Activated T-helper 1 cell treated with Interleukin-2 at 50 U/mL for 16 hours (primary cell): ENCODE measurements at places on chromosomes 3 and 15.

GRCh38 chr15:45121706-45122417 lies 7.7 kb downstream of the DUOXA2 start:
- no peak for DNase-seq

- no peak for DNase-seq
Measured at GRCh38 chr3:152381881-152382295, 113.2 kb downstream of the MBNL1 start.

DNA sequence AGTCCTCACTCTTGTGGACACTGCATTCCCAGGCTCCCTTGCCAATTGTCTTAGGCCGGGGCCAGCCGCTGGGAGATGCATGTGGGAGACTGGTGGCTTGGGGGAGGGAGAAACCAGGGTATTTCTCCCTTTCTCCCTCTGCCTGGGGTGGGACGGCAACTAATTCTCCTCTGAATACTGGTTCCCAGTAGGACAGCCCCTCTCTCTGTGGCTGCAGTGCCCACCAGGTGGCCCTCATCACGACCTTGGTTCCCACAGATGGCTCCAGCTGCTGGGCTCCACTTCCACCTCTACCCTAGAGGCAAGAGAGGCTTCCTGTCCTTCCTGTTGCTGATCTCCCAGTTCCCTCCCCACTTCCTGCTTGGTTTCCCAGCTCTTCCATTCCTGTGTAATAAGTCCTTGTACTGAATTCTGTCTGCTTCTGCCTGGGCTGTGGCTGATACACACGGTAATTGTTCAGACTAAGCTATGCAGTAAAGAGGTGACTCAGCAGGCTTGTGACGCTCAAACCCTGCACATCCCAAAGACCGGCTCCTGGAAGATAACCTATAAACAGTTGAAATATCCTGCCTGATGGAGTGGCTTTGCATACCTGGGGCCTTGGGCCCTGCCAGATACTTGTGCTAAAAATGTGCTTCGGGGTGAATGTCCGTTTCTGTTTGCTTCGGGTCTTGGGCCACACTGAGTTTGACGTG lies 20.4 kb upstream of the COPG1 start:
- no peak for DNase-seq

DNA sequence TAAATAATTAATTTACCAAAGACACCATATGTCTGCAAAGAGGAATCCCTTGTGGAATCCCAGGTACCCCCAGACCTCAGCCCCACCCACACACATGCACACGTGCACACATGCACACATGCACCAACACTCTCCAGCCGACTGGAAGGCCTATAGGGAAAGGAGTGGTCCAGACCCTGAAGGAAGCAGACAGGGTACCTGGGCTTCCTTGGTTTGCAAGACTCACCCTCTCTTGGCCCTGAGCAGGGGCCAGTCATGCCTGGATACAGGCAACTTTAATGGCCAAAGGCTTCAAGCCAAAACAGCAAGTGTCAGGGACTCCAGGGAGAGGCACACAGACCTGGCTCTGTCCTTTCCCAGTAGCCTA lies 8.9 kb upstream of the HAPLN3 start:
- DNase-seq = no peak

- no peak for DNase-seq
Measured at GRCh38 chr15:39413558-39413957, 167.3 kb upstream of the THBS1 start.

DNA sequence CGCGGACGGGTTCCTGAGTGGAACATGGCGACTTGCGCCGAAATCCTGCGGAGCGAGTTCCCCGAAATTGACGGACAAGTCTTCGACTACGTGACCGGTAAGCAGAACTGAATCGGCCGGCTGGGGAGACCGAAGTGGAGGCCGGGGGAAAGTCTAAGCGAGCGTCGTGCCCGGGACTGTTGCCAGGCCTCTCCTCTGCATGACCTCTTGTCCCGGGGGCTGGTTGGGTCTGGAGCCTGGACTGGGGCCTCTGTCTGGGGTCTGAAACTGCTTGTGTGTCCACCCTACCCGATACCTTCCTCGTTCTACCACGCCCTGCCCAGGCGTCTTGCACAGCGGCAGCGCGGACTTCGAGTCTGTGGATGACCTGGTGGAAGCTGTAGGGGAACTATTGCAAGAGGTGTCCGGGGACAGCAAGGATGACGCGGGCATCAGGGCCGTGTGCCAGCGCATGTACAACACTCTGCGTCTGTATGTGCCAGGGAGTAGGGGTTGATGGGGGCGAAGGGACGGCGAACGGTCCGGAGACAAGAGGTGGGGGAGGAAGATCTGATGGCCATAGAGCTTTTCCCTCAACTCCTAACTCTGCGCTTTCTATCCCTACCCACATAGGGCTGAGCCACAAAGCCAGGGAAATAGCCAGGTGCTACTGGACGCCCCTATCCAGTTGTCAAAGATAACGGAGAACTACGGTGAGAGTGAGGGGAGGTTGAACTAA lies at the start of gene ABCF3:
ABCF3 (plus strand) TSS at position 16 of the 718 bp plus-strand sequence; CDS start at position 25, 9 bp downstream.
- no peak for DNase-seq

GRCh38 chr3:99966662-99967416 lies 147.5 kb downstream of the FILIP1L start:
- DNase-seq = no peak

DNA sequence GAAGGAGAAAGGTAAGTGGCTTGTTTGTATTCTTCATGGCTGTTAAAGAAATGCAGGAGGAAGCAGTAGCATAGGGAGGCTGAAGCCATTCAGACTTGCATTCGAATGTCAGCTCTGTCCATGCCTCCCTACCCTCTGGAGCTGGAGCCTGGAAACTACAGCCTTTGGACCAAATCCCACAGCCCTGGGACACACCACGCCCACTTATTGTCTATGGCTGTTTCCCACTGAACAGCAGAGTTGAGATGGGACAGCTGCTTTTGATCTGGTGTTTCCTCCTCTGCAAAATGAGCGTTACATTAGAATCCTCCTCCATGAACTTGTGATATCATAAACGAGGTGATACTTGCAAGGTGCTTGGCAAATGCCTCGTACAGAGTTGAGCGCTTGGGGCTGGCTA lies 3.6 kb downstream of the FAM107A start:
- DNase-seq = no peak

- no peak for DNase-seq
Measured at GRCh38 chr3:60812502-60812901, 438.8 kb downstream of the FHIT start.

- DNase-seq = no peak
Measured at GRCh38 chr3:15267502-15267901, 61.5 kb downstream of the CAPN7 start.

DNA sequence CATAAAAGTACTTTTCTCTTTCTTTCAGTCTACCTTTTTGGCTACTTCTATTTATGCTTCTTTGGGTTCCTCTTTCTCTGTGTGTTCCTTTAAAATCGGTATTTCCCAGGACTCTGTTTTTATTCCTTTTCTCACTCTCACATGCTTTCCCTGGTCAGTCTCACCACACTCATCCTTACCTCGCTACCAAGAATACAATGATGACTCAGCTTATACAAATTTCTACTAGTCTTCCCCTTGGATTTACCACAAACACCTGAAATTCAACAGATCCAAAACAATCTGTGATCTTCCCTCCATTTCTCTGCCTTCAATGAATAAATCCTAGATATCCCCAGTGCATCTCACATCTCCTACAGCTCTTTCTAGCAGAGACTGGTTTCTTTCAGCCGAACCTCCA lies 52.9 kb downstream of the TUBGCP4 start:
- no peak for DNase-seq

GRCh38 chr15:94404733-94405283 lies 173.4 kb downstream of the MCTP2 start:
- no peak for DNase-seq

- DNase-seq = no peak
Measured at GRCh38 chr3:49568965-49569364, 14.7 kb downstream of the BSN start.

DNA sequence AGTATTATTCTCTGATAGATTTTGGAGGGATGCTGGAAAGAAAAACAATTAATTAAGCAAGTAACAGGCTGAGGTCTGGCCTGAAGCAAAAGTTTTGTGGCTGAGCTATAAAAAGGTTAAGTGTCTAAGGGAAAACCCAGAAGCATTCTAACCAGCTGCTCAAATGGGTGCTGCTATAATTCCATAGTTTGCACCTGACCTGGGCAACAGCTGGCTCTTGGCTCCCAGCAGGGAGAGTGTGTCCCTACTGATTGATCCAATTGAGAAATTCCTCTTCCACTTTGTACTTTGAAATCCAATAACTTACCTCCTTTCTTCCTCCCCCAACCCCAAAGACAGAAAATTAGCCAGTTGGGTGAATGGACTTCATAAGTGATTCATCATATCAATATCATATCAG lies 27.7 kb upstream of the SMAD3 start:
- DNase-seq = no peak

DNA sequence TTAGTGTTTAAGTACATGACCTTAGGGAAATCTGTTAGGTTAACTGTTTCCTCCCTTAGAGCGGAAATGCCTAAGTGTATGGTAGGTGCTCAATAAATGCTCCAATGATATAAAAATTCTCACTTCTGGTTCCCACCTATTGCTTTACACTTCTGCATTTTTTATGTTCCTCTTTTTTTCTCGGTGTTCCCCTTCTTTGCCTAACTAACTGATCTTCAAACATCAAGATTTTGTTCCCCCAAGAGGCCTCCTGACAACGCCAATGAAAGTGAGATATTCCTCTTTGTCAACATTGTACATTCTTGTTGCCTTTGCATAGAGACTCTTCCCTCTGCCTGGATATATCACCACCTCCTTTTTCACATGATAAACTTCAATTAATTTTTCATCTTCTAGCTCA lies 17.4 kb downstream of the SLC35A5 start:
- no peak for DNase-seq

- no peak for DNase-seq
Measured at GRCh38 chr3:64063207-64063982, 40.1 kb upstream of the PSMD6 start.

DNA sequence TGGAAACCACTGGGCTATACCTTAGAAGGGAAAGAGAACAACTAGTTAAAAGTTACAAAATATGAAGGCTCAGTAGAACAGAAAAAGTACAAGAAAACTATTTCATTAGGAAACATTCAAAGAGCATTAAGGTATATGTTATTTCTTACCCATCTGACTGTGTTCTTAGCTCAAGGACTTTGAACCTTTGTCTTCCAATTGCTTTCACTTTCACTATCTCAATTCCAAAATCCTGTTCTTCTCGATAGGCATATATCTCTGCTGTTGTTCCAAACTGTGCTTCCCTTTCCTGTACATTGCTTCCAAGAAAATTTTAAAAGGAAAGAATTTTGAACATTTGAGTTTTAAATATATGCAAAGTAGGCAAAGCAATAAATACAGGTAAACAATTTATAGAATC lies 6.9 kb downstream of the CRBN start:
- DNase-seq = no peak

DNA sequence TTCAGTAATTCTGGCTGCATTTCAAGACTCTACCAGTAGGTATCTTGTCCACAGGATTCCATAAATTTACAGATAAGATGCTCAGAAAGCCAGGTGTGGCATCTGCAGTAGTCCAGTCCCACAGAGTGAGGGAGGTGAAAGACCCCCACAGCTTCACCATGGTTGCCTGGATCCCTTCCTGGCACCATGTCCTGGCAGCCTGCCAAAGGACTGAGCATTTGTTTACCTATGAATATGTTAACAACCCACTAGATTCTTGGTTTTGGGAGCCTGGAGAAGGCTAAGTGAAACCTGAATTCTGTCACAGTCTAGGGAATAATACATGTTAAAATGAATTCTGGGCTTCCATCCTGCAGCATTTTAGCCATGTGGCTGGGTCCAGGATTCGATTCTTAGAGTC lies 14.9 kb downstream of the CHST2 start:
- DNase-seq = no peak

- DNase-seq = no peak
Measured at GRCh38 chr15:89165677-89166076, 55.7 kb downstream of the RLBP1 start.

DNA sequence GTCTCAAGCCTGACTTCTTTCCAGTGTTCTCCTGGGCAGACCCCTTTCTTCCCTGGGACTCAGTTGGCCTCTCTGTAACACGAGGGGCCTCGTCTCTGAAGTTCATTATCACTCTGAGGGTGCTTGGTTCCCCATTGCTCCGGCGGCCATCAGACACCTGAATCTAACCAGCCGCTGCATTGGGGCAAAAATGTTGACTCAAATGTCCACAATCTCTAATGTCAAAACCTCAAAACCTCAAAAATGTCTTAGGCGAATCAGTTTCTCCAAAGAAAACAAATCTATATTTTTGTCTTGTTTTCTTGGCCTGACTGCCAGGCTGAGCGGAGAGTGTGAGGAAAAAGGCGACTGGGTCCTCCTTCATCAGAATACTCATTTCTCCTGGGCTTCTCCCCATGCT lies 220.7 kb downstream of the VPS13C start:
- no peak for DNase-seq

DNA sequence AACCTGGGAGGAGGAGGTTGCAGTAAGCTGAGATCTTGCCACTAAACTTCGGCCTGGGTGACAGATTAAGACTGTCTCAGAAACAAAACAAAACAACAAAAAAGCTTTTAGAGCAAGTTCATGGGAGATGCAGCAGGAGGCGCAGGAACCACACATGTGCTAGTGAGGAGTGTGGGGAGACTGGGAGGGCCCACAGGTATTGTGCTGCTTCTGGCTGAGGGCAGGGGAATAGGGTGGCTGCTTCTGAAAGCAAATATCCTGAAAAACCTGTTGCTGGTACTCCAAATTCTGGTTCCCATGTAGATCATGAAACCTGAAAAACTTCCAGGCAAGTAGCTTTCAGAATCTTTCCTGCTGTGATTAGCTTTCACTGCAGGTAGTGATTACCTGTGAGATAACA lies 22.1 kb downstream of the TYRO3 start:
- DNase-seq = no peak

- DNase-seq = no peak
Measured at GRCh38 chr3:43043793-43044192, 62.1 kb downstream of the POMGNT2 start.

GRCh38 chr3:123036352-123037014 lies 8.9 kb upstream of the SEMA5B start:
- DNase-seq = no peak

DNA sequence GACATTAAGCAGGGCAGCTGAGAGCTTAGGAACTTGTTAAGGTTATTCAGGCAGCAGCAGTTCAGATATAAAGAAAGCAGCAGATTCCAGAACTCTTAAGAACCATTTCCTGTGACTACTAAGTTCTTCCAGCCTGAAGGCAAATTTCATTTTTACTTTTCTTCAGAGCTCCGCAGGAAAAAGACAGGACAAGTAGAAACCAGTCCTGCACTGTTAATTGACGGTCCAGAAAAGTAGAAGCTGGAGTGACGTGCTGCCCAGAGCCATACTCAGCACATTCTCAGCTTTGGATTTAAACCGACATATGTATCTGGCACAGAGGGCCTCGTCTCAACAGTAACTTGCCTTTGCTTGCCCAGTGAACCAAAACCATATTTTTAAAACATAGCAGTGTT lies 219.4 kb upstream of the STRIT1 start:
- no peak for DNase-seq

GRCh38 chr3:189498995-189499704 lies 132.0 kb upstream of the TP63 start:
- no peak for DNase-seq

DNA sequence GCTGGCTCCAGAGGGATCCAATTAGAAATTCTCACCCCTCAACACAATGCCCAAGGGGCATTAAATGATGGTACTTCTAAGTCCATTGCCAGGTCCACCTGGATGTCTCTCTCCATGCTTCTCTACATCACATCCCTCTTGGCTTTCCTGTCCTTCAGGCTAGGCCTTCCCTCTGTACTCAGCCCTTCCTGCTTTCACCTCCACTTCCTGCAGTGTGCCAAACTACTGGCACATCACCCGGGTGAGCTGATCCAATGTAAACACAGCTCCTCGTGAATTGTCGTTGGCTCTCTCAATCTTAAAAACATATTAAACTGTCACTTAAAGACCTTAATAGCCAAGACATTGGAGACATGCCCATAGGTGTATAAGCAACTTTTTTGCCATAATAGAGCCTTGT lies 4.0 kb downstream of the LMCD1 start:
- no peak for DNase-seq
